Breast epithelium (tissue), 4 donors: ENCODE measurements at places on chromosomes 7 and 10. TPM values are rescaled to one million over a fixed set of nuclear protein-coding genes. Genes with fewer than 3 reads are reported as not detected.

The URGCP gene
- 29.2 TPM for total RNA-seq

- no peaks in the 10 kb centered on the region for H3K27me3 ChIP-seq
- DNase-seq: no peak
- no peak overlapping the region for H3K4me3 ChIP-seq
- no peaks in the 10 kb centered on the region for H3K4me1 ChIP-seq
- no peak overlapping the region for H3K27ac ChIP-seq
Measured at GRCh38 chr10:43174969-43175368, 36.7 kb downstream of the CSGALNACT2 start.

GRCh38 chr10:72851509-72851908 is 42.0 kb upstream of the OIT3 start:
- H3K27me3 ChIP-seq: no peaks in the 10 kb centered on the region
- H3K4me3 ChIP-seq: no peak overlapping the region
- no peaks in the 10 kb centered on the region for H3K36me3 ChIP-seq
- H3K27ac ChIP-seq: no peak overlapping the region
- no peaks in the 10 kb centered on the region for H3K4me1 ChIP-seq

DNA sequence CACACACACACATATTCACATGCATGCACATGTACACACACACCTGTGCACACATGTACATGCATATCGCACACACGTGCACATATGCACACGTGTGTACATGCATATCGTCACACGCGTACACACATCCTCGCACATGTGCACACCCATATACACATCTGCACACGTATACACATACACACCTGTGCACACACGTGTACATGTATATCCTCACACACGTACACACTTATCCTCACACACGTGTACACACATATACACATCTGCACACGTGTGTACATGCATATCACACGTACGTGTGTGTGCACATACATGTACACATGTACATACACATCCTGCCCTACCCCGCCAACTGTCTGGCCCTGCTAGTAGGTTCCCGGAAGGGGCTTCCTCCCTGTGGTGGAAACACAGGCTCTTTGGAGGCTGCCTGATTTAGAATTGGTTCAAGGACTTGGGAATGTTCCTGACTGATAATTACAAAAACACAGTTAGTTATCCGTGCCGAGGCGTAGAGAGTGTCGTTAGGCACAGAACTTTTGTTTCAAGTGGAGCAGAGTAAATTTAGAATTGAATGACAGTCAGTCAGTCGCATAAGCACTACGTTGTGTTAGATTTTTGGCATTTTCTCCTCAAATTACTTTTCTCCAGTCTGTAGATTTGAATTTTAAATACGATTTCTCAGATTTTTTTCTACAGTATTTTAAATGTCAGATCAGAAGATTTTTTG is 18.5 kb upstream of the PRKAR1B start:
- no peaks in the 10 kb centered on the region for H3K36me3 ChIP-seq
- H3K4me3 ChIP-seq: no peak overlapping the region
- DNase-seq: no peak
- H3K27me3 ChIP-seq: no peaks in the 10 kb centered on the region

The PMS2 gene
- total RNA-seq: 14.4 TPM

DNA sequence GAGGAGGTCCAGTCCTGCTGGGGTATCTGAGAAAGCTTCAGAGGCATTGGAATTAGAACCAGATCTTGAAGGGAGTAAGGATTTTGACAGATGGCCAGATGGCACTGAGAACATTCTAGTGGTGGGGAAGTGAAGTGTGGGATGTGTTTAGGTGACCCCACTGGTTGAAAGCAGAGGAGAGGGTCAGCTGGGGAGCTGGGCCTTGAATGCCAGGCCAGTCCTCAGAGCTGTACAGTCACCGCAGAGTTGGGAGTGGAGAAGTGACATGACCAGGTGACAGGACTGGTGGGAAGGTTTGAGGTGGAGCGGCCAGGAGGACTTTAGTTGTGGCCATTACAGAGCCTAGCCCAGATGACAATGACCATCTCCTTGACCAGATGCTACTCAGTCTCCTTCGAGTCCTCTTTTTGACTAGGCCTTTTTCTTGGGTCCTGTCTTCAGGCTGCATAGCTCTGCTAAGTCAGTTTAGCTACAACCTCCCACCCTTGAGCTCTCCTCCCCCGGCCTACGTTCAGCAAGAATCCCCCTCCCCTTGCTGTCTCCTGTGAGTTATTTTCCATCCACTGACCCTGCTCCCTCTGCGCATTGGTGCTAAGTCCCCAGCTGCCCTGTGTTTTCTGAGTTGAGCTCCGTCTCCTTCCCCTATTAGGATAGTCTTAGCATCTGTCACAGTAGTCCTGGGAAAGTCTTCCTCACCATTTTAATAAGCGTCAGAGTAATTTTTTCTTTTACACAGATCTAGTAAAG is 56.3 kb downstream of the CCNY start:
- no peaks in the 10 kb centered on the region for H3K36me3 ChIP-seq
- DNase-seq: no peak
- H3K4me1 ChIP-seq: no peaks in the 10 kb centered on the region
- no peaks in the 10 kb centered on the region for H3K27me3 ChIP-seq
- no peak overlapping the region for H3K27ac ChIP-seq

The CPEB3 gene
- total RNA-seq: 12.1 TPM

The KLF14 gene
- total RNA-seq: not detected

DNA sequence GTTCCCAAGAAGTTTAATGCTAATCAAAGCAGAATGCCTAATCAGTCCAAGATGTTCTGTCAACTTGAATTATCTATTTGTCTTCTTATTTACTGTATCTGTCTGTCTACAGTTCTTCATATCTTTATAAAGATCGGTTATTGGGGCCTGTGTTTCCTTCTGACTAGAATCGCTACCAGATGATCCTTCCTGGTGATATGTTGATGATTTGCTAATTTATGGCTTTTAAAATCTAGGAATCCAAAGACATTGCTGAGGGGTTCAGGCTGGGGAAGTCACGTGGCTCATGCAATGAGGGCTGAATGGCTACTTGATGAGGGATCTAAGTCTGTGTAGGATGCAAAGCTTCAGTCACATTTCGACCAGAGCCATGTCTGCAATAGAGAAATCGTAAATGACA is 536.3 kb downstream of the KCNMA1 start:
- no peaks in the 10 kb centered on the region for H3K27me3 ChIP-seq
- H3K27ac ChIP-seq: no peak overlapping the region
- DNase-seq: no peak
- H3K4me3 ChIP-seq: no peak overlapping the region

GRCh38 chr10:71367271-71367670 is 29.4 kb upstream of the CDH23 start:
- H3K27ac ChIP-seq: no peak overlapping the region
- no peaks in the 10 kb centered on the region for H3K36me3 ChIP-seq

DNA sequence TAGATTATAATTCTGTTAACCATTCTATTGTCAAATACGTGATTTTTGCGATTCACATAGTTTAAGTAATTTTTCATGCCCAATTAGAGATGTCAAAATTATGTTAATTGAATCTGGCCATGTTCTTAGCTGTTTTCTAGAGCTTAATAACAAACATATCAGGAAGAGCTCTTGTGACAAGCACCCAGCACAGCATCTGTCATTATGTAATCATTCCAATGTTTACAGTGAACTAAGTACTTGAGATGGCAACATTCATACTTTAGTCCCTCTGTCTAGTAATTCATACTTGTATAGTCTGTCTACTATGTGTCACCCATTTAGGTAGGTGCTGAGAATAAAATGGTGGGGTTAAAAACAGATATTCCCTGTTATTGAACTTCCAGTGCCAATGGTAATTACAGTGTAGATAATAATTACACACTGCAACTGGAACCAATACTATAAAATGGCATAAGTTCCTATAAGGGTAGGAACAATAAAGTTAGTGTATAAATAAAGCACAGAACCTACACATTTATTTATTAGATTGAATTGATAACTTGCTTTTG is 55.2 kb downstream of the ZEB1 start:
- H3K4me1 ChIP-seq: no peaks in the 10 kb centered on the region
- H3K4me3 ChIP-seq: no peak overlapping the region
- no peak for DNase-seq
- H3K27ac ChIP-seq: no peak overlapping the region
- no peaks in the 10 kb centered on the region for H3K27me3 ChIP-seq

The CAV2 gene
- total RNA-seq: 311 TPM

DNA sequence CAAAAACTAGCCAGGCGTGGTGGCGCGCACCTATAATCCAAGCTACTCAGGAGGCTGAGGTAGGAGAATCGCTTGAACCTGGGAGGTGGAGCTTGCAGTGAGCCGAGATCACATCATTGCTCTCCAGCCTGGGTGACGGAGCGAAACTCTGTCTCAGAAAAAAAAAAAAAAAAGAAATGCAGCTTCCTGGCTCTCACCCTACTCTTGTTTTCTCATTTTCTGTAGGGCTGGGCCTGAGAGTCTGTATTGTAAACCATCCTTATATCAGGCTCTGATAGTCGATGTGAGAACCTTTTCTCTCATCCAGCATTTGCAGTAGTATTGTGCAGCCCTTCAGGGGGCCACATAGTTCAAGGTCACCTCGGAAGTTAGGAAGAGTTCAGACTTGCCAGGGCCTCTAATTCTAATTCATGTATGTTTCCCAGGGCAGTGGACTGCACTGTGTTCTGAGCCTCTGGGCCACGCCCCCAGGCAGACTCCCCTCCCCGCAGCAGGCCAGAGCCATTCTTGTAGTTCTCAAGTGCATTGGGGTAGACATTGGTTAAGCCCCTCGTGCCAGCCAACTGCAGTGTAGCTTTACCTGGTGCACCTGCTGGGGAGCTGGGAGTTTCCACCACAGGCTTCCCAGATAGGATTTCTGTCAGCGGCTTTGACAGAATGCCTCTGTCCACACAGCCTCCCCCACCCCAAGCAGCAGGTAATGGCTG is 38.3 kb upstream of the PDCD4 start:
- H3K36me3 ChIP-seq: no peaks in the 10 kb centered on the region
- peak overlapping the region; percentile 10 for H3K27ac ChIP-seq

The C10orf53 gene
- total RNA-seq: not detected

- no peaks in the 10 kb centered on the region for H3K4me1 ChIP-seq
- no peak overlapping the region for H3K27ac ChIP-seq
Measured at GRCh38 chr10:56586461-56586891, 225.4 kb upstream of the ZWINT start.

DNA sequence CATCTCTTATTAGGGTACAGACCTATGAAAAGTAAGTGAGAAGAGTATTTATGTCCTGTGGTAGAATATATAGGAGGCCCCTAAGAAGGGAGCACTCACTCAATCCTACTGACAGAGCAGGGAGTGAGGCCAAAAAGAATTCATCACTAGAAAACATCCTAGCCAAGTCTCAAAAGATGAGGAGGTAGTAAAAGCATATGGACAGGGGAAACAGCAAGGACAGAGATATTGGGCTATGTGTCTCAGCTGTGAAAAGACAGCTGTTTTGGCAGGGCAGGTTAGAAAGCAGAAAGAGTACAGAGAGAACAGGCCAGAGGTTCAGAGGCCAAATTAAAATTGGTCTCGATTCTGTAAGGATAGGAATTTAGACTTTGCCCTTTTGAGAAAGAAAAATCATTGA is 548.3 kb upstream of the ANKRD30A start:
- H3K27me3 ChIP-seq: no peaks in the 10 kb centered on the region
- no peak for DNase-seq
- H3K36me3 ChIP-seq: no peaks in the 10 kb centered on the region
- no peaks in the 10 kb centered on the region for H3K4me1 ChIP-seq
- no peak overlapping the region for H3K4me3 ChIP-seq

The CHST15 gene
- 57.8 TPM for total RNA-seq

The MKLN1 gene
- total RNA-seq: 78.1 TPM

GRCh38 chr7:13826752-13827151 is 162.7 kb downstream of the ETV1 start:
- no peaks in the 10 kb centered on the region for H3K27me3 ChIP-seq
- DNase-seq: no peak
- H3K4me1 ChIP-seq: no peaks in the 10 kb centered on the region

The CYP26C1 gene
- total RNA-seq: 0.15 TPM

GRCh38 chr10:480498-480927 is 209.0 kb downstream of the DIP2C start:
- DNase-seq: no peak
- no peaks in the 10 kb centered on the region for H3K27me3 ChIP-seq
- no peak overlapping the region for H3K27ac ChIP-seq
- no peaks in the 10 kb centered on the region for H3K36me3 ChIP-seq
- H3K4me1 ChIP-seq: no peaks in the 10 kb centered on the region

- H3K4me1 ChIP-seq: no peaks in the 10 kb centered on the region
- DNase-seq: no peak
- no peaks in the 10 kb centered on the region for H3K36me3 ChIP-seq
- no peak overlapping the region for H3K27ac ChIP-seq
- H3K27me3 ChIP-seq: no peaks in the 10 kb centered on the region
- H3K4me3 ChIP-seq: no peak overlapping the region
Measured at GRCh38 chr7:148155826-148156225, 434.7 kb upstream of the C7orf33 start.

The RET gene
- 0.66 TPM for total RNA-seq

- no peaks in the 10 kb centered on the region for H3K27me3 ChIP-seq
- no peaks in the 10 kb centered on the region for H3K36me3 ChIP-seq
- no peaks in the 10 kb centered on the region for H3K4me1 ChIP-seq
- H3K27ac ChIP-seq: no peak overlapping the region
- no peak overlapping the region for H3K4me3 ChIP-seq
- no peak for DNase-seq
Measured at GRCh38 chr10:10545771-10546170, 471.9 kb upstream of the CELF2 start.

The AEBP1 gene
- 85.6 TPM for total RNA-seq

GRCh38 chr7:91265693-91266066 is 1.4 kb downstream of the FZD1 start:
- peak overlapping the region; percentile 86 for H3K4me3 ChIP-seq
- H3K27me3 ChIP-seq: no peaks in the 10 kb centered on the region
- H3K4me1 ChIP-seq: no peaks in the 10 kb centered on the region
- H3K36me3 ChIP-seq: no peaks in the 10 kb centered on the region

The BEND7 gene
- total RNA-seq: 19.3 TPM

The ARL4A gene
- total RNA-seq: 28.5 TPM

GRCh38 chr7:22386865-22387264 is 29.9 kb upstream of the RAPGEF5 start:
- H3K27ac ChIP-seq: no peak overlapping the region
- no peaks in the 10 kb centered on the region for H3K27me3 ChIP-seq
- no peak for DNase-seq
- H3K4me1 ChIP-seq: no peaks in the 10 kb centered on the region
- no peak overlapping the region for H3K4me3 ChIP-seq
